ENCODE measurements at places on chromosomes 7 and 10.
A peak's percentile ranks its signal among the peaks of the same experiment; 100 is the strongest.

DNA sequence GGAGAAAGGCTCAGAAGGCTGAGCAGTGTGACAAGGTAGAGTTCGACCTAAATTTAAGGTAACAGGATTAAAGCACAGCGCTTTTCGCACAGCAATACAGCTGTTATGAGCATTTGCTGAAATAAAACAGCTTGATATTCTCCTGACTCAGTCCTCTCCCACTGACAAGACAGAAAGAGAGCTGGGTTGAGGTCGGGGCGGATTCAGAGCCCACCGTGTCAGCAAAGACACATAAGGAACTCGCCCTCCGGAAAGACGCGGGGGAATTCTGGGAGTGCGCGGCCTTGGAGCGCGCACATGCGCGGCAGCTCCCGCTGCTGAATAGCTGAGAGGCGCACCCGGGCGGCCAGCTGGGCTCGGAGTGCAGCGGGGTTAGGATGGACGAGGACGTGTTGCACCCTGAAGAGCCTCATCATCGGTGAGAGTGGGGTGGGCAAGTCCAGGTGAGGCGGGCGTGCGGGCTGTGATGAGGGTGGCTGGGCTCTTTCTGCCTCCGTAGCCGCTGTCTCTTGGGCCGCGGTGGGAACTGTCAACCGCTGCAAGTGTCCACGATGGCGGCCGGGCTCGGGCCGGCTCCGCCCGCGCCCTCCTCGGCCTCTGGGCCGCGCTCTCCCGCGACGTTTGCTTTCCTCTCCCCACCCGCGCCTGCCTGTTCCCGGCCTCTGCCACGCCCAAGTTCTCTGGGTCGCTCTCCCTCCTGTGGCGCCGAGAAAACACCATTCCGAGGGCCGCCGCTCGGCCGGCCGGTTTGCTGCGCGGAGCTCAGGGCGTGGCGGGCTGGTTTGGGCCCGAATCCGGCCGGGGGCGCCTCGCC lies 120.6 kb downstream of the LYZL1 start:
- DNase-seq, result peak; percentile 58

GRCh38 chr7:727806-728460 lies 852 bp upstream of the PRKAR1B start:
- no peak for DNase-seq

DNA sequence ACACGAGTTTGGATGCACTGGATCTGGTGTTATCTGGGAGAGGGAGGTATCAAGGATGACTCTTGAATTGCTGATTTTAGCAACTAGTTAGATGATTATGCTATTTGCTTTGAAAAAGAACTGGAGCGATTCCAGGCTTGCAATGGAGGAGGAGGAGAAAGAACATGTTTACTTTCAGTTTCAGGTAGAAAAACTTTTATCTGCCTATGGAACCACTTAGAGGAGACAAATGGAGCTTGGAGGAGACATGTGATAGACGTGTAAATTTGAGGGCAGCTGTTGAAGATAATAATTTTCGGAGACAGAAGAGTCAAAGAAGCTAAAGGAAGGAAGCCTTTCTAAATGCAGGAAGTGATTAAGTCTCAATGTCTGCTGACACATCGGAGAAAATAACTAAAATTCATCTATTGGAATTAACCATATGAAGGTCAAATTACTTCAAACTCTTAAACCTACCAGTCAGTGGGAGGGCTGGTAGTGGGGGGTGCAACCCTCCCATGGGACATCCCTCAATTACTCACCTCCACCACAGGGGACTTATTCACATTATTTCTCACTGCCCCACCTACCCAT lies 56.4 kb upstream of the GNAI1 start:
- no peak for DNase-seq

- no peak for DNase-seq
Observed at GRCh38 chr7:151062399-151063211, 3.2 kb downstream of the SLC4A2 start.

- no peak for DNase-seq
Observed at GRCh38 chr10:133224756-133225372, 5.2 kb upstream of the UTF1 start.

- no peak for DNase-seq
Observed at GRCh38 chr10:25455980-25456567, 281.3 kb downstream of the GPR158 start.

GRCh38 chr7:158816271-158816670 lies 13.0 kb downstream of the ESYT2 start:
- no peak for DNase-seq

DNA sequence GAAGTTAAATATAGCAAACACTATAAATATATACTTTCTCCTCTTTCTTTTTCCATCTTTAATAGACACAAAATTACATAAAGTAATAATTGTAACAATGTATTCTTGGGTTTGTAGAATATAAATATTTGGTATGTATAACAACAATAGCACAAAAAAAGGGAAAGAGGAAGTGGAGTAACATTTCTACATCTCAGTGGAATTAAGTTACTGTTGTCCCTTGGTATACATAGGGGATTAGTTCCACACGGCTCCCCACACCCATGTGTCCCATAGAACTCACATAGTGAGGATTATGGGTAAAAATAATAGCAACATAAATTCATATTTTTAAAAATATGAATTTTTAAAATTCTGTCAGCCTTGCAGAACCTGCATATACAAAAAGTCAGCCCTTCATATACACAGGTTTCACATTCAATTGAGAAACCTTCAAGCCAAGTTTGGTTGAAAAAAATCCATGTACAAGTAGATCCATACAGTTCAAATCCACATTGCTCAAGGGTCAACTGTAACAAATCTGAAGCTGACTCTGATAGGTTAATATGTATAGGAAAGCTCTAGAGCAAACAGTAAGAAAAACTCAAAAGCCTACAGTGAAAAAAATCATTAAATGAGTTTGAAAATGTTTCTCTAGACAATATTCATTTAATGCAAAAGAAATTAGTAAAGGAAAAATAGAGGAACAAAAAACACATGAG lies 92.4 kb downstream of the HYCC1 start:
- DNase-seq, result no peak

GRCh38 chr10:110420401-110421193 lies 77.1 kb upstream of the DUSP5 start:
- no peak for DNase-seq

DNA sequence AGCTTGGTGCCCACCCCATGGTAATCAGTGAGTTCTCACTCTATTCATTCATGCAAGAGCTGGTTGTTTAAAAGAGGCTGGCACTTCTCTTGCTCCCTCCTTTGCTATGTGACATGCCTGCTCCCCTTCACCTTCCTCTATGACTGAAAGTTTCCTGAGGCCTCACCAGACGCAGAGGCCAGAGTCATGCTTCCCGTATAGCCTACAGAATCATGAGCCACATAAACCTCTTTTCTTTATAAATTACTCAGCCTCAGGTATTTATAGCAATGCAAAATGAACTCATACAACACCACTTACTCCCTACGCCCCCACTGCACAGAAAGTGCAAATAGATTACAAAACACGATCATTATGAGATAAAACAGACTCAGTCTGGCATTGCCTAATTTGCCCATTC lies 39.0 kb downstream of the SEC61G start:
- DNase-seq, result no peak

- no peak for DNase-seq
Observed at GRCh38 chr7:55420530-55420929, 55.4 kb downstream of the LANCL2 start.

DNA sequence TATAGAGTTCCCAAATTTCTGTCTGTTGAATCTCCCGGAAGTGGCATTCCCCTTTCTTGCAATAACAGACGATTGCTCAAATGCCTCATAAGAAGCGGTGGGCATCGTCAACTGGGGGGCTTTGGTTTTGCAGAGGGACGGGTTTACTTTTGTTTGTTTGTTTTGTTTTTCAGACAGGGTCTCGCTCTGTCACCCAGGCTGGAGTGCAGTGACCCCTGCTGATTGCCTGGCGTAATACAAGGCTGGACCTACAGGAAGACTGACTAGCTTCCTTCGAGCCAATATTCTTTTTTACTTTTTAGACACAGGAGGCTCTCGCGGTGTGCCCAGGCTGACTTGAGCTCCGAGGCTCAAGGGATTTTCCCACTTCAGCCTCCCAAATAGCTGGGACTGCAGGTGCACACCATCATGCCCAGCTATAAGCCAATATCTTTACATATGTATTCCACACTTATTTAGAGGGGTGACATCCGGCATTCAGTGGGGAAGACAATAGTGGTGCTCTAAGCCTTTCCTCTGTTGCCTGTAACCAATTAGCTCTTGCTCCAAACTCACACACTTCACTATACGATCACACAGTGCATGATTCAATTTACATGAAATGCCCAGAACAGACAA lies 58.1 kb downstream of the FHIP2A start:
- DNase-seq, result no peak

- no peak for DNase-seq
Observed at GRCh38 chr7:84820481-84820880, 366.4 kb downstream of the SEMA3D start.

GRCh38 chr7:128985660-128986059 lies 47.9 kb downstream of the IRF5 start:
- DNase-seq, result no peak

DNA sequence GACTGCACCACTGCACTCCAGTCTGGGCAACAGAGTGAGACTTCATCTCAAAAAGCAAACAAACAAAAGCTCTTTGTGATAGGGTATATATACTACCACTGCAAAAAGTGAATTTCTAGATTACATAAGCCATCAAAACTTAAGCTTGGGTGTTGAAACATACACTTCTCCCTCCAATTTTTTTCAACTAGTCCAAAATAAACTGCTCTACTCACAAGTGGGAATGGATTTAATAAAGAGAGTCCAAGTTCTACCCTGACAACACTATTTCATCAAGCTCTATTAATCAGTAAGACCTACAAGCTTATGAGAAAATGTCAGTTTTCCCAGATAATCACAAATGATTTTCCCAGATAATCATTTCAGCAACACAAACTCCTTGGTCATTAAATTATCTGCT lies 82.7 kb downstream of the NT5C2 start:
- DNase-seq, result no peak

Measured in natural killer cell (primary cell).